ENCODE measurements at places on chromosomes 3 and 15.

- no peak for DNase-seq
Measured at GRCh38 chr3:69214241-69214640, 91.8 kb upstream of the LMOD3 start.

DNA sequence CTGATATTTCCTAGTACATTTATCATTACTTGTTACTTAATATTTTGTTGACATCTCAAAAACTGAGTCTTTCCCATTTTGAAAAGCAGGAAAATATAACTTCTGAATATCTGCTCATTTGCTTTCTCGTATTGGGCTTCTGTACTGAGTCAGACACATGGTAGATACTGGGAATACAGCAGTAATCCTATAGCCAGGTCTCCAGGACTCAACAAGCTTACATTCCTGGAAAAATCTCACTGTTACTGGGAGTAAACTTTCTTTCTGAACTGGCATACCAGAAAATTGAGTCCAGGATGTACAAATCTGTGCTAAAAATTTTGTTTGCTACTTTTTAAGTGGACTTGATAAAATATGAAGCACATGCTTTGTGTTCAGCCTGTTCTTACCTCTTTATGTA, 240.4 kb downstream of the RBMS3 start:
- no peak for DNase-seq

- DNase-seq, result no peak
Measured at GRCh38 chr3:50213373-50213772, 8.3 kb downstream of the SLC38A3 start.

GRCh38 chr3:115072265-115073021, 74.6 kb downstream of the ZBTB20 start:
- DNase-seq, result no peak

DNA sequence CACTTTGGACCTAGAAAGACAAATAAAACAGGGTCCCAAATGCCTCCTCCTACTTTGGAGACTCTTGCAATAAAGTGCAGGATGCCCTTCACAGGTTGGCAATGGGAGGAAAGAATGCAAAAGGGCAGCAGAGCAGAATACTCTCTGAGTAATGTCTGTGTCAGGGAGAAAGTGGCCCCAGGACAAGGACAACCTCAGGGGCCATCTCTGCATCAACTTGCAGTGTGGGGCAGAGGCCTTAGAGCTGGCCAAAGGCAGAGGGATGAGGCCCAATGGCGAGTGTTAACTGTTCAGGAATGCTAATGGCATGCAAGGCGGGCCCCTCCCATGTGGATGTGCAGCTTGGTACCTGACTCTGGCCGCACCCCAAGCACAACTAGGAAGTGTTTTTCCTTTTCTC, 8.4 kb downstream of the UPK1B start:
- DNase-seq, result no peak

- no peak for DNase-seq
Measured at GRCh38 chr3:146650691-146651442, 45.7 kb upstream of the PLSCR5 start.
